ENCODE measurements at places on chromosomes 7 and 10. TPM values are rescaled to one million over a fixed set of nuclear protein-coding genes. Genes with fewer than 3 reads are reported as not detected.

DNA sequence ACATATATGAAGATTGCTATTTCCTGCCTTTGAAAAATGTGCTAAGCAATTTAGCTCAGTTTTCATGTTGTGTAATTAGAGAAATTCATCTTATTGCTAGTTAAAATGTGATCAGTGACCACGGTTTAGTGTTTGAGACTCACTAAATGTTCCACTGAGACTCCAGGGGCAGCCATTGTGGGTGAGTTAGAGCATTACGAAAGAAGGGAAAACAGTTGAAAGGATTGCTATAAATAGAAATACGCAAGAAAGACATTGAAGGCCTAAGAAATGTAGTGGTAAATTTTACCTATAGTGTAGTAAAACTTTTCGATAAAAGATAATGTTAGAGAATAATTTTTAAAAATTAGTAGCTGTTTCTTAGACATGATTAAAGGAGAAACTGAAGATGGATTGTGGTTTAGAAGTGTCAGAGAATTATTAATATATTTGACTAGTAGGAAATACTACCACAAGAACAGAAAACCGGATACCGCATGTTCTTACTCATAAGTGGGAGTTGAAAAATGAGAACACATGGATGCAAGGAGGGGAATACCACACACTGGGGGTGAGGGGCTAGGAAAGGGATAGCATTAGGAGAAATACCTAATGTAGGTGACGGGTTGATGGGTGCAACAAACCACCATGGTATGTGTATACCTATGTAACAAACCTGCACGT lies 394.5 kb downstream of the SEMA3D start:
- no peak for DNase-seq

Gene ACSM6
- not detected for total RNA-seq

GRCh38 chr10:23581906-23582450 lies 143.1 kb downstream of the OTUD1 start:
- DNase-seq: no peak

- DNase-seq: no peak
Observed at GRCh38 chr7:37450035-37450434, 1.4 kb upstream of the ELMO1 start.

Gene FZD8
- 0.50 TPM for total RNA-seq

DNA sequence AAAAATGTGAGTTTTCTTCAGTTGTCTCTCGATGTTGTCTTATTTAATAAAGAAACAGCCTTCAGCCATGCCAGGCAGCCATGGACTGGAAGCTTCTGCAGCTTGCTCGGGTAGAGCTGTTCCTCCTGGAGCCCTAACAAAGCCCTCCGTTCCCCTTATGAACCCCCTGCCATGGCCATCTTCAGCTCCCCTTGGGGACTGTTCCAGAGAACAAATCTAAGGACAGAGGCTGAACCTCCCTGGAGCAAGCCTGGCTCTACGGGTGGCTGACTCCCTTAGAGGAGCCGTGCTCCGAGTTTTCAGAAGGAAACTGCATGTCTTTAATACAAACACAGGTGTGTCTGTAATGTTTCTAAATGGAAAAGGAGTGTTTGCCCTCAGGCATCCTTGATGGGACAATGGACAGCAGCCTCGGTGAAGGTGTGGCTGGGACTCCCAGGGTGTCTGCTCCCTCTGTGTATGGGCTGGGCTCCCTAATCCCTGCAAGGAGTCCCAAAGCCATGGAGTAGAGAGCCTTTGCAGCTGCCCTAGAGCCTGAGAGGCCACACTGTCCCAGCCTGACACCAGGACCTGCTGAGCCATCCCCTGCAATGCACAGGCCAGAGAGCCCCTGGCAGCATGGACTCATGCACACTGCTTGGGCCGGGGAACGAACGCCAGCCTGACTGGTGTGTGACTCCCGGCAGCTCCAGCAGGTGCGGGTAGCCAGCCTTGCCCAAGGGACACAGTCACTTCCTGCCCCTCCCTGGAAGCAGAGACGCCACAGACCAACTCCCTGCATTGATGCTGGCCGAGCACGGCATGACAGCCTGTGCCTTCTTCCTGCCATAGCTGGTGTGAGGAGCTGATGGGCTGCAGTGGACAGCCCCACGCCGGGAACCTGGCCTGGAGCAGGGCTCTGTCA lies 381.8 kb downstream of the TCERG1L start:
- DNase-seq: no peak

- no peak for DNase-seq
Observed at GRCh38 chr10:30238836-30239235, 110.2 kb downstream of the MTPAP start.

GRCh38 chr10:49053053-49053997 lies 62.0 kb downstream of the VSTM4 start:
- no peak for DNase-seq

Gene MTPN
- total RNA-seq: 152 TPM

DNA sequence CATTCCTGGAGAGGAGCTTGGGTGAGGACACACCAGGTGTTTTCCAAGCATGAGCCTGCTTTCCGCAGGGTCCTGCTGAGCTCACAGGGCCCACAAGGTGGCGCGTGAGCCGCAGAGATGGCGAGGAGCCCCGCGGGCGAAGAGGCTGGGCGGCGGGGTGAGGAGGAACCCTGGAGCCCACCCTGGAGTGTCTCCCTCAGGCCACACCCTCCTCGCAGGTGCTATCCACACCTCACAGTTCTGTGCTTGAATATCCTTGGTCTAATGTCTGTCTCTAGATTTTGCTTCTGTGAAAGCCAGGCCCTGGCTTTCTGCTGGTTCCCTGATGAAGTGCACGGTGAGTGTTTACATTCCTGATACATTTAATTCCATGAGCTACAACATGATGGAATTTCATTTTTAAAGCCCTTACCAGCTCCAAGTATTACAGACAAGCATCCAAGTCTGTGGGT lies 433.6 kb downstream of the ACTR3B start:
- no peak for DNase-seq

Gene FAM204A
- 65.0 TPM for total RNA-seq

Gene C10orf62
- total RNA-seq: not detected

Gene COL1A2
- 1.6 TPM for total RNA-seq

GRCh38 chr10:16518822-16519221 lies 2.9 kb downstream of the C1QL3 start:
- no peak for DNase-seq

DNA sequence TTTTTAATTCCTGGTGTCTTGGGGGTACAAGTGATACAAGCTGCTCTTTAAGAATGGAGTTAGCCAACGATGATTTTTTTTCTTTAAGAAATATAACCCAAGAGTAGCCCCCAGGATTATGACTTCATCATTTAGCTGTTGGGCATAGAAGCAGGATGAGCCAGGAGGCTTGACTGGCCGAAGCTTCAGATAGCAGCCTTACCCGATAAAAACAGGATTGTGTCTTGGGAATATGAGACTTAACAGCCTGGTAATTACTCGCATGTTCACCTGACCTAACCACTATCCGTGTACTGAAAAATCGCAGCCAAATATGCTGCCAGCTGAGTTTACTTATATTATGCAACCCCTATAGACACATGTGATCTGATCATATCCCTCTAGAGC lies 346.0 kb upstream of the BMPER start:
- no peak for DNase-seq

DNA sequence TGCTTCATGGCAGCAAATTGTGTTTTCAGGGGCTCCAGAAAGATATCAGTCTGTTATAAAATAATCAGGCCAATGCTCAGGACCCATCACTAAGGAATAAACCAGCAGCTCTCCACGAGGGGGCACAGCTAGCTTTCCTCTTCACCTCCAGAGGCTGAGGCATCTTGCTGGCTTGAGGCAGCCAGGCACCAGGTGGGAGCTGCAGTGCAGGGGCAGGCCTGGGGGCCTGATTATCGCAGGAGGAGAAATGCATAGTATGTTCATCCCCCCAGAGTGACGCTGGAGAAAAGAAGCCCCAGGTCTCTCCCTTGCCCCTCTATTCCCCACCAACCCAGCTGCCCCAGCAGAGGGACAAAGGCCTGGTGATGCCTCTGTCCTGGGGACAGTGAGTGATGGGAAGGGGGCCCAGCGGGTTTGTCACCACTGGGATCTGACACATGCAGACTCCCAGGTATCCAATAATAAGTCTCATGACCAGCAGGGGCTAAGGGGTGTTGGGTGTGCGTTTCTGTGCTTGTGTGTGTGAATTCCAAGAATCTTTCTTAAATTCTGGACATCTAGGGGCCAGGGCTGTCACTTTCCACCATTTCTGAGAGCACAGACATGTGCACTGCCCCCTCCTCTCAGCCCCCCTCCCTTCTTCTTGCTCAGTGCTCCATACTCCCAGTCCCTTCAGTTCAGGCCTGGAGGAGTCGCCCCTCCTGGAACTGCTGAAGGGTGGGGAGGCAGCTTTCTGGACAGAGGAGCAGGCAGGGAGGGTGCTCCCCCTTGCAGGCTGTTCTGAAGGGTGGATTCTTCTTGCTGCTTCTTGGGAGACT lies 128.1 kb upstream of the FAM20C start:
- no peak for DNase-seq

GRCh38 chr10:22727663-22728062 lies 13.3 kb upstream of the PIP4K2A start:
- DNase-seq: no peak

Gene SYT15B
- 0.05 TPM for total RNA-seq

- DNase-seq: no peak
Observed at GRCh38 chr7:137975768-137976167, 26.1 kb downstream of the CREB3L2 start.
